Activated CD4-positive, alpha-beta T cell treated with anti-CD3 and anti-CD28 coated beads for 24 hours (primary cell): ENCODE measurements at places on chromosomes 13 and 19.

GRCh38 chr19:30078381-30078910, 136.4 kb downstream of the URI1 start:
- no peak for DNase-seq

DNA sequence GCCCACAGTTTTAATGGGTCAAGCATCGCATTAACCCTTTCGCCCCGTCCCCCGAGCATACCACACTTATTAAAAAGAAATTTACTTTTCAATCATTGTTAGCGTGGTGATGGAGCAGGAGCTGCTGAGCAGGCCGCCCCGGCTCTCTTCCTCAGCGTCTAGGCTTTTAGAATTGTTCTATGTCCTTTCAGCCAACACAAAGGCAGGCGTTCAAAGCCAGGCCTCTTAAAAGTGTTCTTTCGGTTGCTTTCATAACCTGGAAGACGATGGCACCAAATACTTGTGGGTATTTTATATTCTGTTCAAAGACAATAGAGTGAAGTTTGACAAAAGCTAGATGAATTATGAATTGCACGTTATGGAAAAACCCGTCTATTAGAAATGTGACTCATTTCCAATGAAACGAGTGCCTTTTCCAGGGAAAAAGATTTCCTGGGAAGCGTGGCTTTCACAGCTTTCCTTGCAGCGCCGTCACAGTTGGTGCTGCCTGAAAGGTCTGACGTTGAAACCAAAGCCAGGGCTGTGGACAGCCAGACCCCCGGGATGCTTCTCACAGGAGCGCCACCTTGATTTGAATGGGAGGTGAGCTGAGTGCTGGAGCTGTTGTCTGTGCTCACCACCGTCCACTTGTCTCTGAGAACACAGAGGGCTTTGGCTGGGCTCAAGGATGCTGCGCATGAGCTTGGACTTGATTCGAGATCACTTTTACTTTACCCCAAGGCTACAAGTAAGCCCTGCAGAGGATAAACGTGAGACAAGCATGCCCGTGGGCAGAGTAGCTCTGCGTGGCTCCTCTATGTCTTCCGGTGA, 78.8 kb downstream of the SOX1 start:
- no peak for DNase-seq

DNA sequence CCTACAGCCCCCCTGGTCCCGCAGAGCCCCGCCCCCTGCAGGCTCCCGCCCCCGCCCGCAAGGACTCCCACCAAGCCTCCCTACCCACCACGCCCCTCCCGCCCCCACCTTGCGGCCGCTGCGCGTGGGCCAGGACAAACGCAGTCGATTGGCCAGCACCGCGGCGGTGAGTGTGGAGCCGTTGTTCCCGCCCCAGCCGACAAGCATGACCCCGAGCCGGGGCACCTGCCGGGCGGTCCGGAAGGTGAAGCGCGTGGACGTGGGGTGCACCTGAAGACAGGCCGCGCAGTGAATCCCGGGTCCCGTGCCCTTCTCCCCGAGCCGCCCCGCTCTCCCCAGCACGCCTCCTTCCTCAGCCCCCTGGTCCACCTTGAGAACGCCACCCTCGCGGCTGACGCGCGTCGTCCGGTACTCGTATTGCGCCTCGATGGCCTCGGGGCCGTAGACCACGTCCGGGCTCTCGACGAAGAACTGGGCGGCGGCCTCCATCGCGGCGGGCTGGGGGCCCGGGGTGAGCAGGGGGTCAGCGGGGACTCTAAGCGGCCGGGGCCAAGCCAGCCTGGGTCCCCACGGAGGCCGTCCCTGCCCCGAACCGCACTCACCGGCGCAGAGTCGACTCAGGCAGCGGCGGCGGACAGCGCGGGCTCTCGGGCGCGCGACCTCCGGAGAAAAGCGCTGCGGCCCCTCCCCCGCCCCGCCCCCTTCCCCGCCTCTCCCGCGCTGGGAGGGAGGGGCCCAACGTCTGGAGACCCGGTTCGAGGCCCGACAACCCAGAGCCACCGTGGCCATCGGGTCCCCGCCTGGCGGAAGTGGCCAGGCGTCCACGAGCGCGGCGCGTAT, at the start of gene ISYNA1:
Gene ISYNA1, minus strand, starts transcription at position 643 of the 840 bp plus-strand sequence. Its CDS starts 154 bp downstream, at position 489.
- DNase-seq: no peak

- DNase-seq: no peak
Observed at GRCh38 chr13:50255639-50256038, 240.4 kb downstream of the KCNRG start.

DNA sequence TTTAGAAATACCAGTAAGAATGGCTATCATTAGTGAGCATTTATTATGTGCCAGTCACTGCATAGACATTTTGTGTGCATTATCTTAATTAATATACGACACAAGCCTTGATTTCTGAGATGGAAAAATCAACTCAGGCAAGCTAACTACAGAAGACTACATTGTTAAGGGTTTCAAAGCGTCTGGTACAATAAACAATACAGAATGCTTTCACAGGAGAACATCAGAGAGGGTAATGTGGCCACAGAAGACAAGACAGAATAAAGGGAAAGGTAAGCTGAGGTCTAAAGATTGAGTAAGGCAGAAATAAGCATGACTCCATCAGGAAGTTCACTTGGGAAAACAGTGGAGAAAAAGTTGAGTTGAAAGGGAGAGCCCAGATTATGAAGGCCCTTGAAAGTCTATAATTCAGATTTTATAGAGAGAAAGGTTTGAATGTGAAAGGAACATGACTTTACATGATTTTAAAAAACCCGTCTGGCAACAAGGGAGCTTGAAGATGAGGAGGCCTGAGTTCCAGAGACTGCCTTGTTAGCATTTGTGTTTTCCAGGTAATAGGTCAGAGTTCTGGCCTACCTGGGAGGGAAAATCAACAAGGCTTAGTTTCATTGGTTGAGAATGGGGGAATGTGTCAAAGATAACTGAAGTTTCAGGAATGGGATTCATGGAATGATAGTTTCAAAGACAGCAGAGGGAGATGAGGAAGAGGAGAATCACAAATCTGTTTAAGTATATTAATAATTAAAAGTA, 1.8 kb upstream of the MBNL2 start:
- no peak for DNase-seq
